Mesendoderm (in vitro differentiated cells): ENCODE measurements at places on chromosomes 11 and 22.

DNA sequence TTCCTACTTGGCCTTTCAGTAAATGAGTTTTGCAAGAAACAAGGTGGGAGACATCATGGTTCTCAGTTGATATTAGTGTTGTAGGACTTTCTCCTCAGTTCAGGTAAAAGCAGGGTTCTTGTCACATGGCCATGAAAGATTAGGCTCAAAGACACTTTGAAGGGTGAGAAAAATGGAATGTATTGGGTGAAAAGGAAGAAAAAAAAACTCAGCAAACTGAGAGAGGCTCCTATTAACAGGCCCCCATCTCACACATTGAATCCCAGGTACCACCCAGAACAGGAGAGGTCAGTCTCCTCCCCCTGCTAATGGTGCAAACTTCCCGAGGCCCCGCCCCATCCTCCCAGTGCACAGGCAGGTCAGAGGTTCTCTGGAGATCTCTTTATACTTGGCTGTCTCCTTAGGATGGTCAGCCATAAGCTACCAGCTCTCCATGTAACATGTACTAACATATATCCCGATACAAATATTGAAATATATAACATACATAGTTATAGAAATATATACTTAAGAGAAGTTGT lies 62.2 kb downstream of the MICAL2 start:
- DNase-seq, result no peak
- no peak overlapping the region for H3K4me3 ChIP-seq
- H3K27ac ChIP-seq, result no peak overlapping the region

DNA sequence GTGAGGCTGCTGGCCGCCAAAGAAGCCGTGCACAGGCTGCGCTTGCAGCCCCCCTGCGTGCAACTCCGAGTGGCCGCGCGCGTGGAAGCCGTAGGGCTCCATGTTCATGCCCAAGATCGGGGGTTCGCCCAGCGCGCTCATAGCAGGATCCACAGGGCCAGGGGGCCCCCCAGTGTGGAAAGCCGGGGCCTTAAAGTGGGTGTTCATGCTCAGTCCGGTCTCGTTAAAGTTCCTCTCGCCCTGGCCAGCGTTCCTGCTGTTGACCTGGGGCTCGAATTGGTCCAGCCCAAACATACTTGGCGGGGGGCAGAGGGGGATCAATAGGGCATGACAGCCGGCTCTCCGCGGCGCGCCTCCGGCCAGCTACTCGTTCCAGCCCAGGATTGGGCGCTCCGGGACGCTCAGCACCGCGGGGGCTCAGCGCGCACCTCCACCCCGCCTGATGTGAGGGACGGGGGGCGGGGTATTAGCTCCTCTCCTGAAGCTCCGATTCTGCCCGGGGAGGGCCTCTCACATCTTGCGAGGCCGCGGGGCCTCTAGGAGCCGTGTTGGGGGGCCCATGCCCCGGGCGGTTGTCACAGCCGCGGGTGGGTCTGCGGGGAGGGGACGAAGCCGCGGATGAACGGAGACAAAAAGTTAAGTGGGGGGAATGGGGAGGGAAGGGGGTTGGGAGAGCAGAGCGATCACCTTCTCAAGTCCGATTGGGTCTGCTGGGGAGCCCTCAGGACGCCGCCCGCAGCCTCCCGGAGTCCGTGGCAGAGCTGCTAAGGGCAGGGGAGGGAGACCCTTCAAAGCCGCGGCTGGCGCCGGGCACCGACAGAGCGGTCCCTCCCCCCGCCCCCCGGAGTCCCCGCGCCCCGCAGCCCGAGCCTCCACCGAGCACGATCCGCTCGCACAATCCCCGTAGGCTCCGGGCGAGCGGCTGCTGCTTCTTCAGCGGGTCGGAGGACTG lies 1.0 kb downstream of the MN1 start:
- DNase-seq, result no peak
- peak overlapping the region; percentile 65 for H3K4me3 ChIP-seq
- H3K36me3 ChIP-seq, result no peaks in the 10 kb centered on the region
- peaks cover 7% of the 10 kb centered on the region for H3K4me1 ChIP-seq

DNA sequence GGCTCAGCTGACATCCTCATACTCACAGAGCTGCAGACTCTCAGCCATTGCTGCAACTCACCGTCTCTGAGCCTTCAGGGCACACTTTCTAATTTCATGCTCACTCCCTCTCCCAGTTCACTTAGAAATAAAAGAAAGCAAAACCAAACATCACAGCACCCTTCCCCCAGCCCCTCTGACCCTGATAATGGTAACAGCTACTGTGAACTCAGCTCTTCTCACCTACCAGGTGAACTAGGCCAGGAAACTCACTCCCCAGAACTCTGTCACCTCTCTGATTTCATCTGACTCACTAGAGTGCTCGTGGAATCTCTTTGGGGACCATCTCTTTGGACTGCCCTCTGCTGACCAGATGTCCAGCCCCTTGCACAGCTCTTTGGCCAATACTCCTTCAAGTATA lies 14.5 kb upstream of the PARVA start:
- H3K4me1 ChIP-seq, result peaks cover 6% of the 10 kb centered on the region
- H3K36me3 ChIP-seq, result no peaks in the 10 kb centered on the region
- H3K27ac ChIP-seq, result no peak overlapping the region
- H3K4me3 ChIP-seq, result no peak overlapping the region

DNA sequence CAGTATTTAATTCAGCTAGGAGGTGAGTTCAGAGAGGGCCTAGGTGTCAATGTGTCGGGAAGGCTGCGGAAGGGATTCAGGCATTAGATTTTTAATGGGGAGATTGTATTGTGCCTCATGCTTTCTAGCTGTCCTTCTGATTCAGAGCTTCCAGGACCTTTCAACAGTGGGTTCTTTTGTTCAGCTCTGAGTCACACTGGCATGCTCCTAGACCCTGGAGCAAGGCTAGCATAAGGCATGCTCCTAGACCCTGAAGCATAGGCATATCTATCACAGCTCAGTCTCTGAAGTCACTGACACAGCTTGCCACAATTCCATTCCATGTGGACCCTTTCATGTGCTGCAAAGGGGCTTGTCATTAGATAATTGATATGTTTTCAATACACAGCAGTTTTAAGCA lies 396.9 kb downstream of the RAB38 start:
- DNase-seq, result peak; percentile 14
- no peaks in the 10 kb centered on the region for H3K4me1 ChIP-seq
- H3K36me3 ChIP-seq, result no peaks in the 10 kb centered on the region
- H3K4me3 ChIP-seq, result no peak overlapping the region
- no peak overlapping the region for H3K27ac ChIP-seq

DNA sequence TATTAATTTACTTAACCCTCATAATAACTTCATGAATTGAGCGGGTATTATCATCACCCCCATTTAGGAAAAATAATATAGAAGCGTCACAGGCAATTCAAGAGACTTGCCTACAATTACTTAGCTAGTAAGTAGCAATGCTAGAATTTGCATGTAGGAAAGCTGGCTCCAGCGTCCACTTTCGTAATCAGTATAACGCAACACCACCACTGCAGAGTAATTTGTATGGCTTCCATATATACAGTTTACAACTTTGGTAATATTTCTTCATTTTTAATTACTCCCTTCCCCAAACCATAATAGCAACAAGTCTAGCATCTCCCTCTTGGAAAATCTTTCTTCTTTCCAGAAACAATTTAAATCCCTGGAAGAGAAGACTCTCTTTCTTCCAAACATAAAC lies 89.9 kb upstream of the OR5AK2 start:
- H3K36me3 ChIP-seq, result no peaks in the 10 kb centered on the region
- no peaks in the 10 kb centered on the region for H3K27me3 ChIP-seq
- H3K4me1 ChIP-seq, result no peaks in the 10 kb centered on the region
- no peak overlapping the region for H3K4me3 ChIP-seq
- H3K27ac ChIP-seq, result no peak overlapping the region
